ENCODE measurements at places on chromosomes 7 and 10. TPM values are rescaled to one million over a fixed set of nuclear protein-coding genes. Genes with fewer than 3 reads are reported as not detected.

ST8SIA6 gene
- 0.17 TPM for total RNA-seq

GRCh38 chr10:29784175-29784773 lies 149.5 kb upstream of the SVIL start:
- peak; percentile 99 for DNase-seq

DNA sequence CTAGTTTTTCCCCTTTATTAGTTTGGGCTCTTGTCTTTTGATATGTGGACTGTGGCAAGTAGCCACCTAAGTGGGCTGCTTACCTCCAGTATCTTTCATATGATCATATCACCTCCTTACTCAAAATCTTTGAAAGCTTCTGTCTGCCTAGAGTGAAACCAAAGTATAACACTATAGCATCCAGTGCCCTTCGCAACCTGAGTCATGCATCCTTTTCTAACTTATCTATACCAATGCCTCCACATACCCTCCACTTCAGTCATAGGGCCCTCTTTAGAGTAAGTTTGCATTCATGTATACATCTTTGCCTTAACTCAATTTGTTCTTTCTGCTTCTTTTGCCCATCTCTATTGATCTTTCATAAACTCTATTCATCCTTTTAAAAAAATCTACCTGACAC lies 15.7 kb upstream of the MACC1 start:
- no peak for DNase-seq

GRCh38 chr7:5439572-5440496 lies 16.2 kb upstream of the TNRC18 start:
- DNase-seq: no peak

All from renal cortical epithelial cell (primary cell).